ENCODE measurements at places on chromosomes 7 and 10.
A peak's percentile ranks its signal among the peaks of the same experiment; 100 is the strongest.

GRCh38 chr7:150983893-150984368 lies 5.8 kb upstream of the KCNH2 start:
- peak; percentile 37 for DNase-seq

- DNase-seq, result no peak
Observed at GRCh38 chr10:113447278-113447677, 105.6 kb upstream of the HABP2 start.

GRCh38 chr7:42186151-42186550 lies 50.9 kb downstream of the GLI3 start:
- DNase-seq, result no peak

DNA sequence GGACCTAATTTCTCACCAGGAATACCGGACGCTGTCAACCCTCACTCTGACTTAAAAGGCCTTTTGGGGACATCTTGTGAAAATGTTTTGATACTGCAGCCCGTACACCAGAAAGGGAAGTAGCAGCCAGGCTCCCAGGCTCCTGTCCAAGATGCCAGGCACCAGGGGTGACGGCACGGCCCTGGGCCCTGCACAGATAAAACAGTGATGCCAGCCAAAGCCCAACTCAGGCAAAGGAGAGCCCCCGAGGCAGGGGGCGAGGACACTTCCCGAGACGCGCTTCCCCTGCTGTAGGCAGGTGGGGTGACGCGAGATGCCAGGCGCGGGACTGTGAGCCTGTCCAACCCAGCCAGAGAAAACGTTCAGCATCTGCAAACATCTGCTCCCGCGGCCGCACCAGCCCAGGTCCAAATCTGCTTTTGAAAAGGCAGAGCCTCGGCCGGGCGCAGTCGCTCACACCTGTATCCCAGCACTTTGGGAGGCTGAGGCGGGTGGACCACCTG lies 15.7 kb downstream of the ZFAND2A start:
- no peak for DNase-seq

All from activated CD4-positive, alpha-beta T cell treated with anti-CD3 and anti-CD28 coated beads, Interleukin-2, amount 50 U/mL, for 48 hours (primary cell).